Muscle of leg (tissue), 16 donors: ENCODE measurements at places on chromosomes 12 and 14. TPM values are rescaled to one million over a fixed set of nuclear protein-coding genes. Genes with fewer than 3 reads are reported as not detected.

PLEKHG7 gene
- 0.11 TPM for polyA plus RNA-seq

SLC38A6 gene
- polyA plus RNA-seq, result 12.0 TPM

VRTN gene
- polyA plus RNA-seq, result not detected

SLC6A12 gene
- polyA plus RNA-seq, result 1.1 TPM

FOXA1 gene
- 0.25 TPM for polyA plus RNA-seq

SMAGP gene
- 10.4 TPM for polyA plus RNA-seq

TMEM63C gene
- polyA plus RNA-seq, result 1.4 TPM

SLC2A14 gene
- polyA plus RNA-seq, result 0.08 TPM

STK38L gene
- 20.5 TPM for polyA plus RNA-seq

CMKLR1 gene
- polyA plus RNA-seq, result 4.2 TPM

THTPA gene
- polyA plus RNA-seq, result 12.8 TPM

P2RX4 gene
- polyA plus RNA-seq, result 14.5 TPM

KRT78 gene
- not detected for polyA plus RNA-seq

IL22 gene
- not detected for polyA plus RNA-seq

GRIN2B gene
- polyA plus RNA-seq, result 0.80 TPM

AKAP6 gene
- polyA plus RNA-seq, result 59.6 TPM

DBX2 gene
- 0.04 TPM for polyA plus RNA-seq

PRB2 gene
- not detected for polyA plus RNA-seq

ADAMTS20 gene
- polyA plus RNA-seq, result 0.07 TPM
